Stromal cell of bone marrow (primary cell): ENCODE measurements at places on chromosomes 2 and 18.

DNA sequence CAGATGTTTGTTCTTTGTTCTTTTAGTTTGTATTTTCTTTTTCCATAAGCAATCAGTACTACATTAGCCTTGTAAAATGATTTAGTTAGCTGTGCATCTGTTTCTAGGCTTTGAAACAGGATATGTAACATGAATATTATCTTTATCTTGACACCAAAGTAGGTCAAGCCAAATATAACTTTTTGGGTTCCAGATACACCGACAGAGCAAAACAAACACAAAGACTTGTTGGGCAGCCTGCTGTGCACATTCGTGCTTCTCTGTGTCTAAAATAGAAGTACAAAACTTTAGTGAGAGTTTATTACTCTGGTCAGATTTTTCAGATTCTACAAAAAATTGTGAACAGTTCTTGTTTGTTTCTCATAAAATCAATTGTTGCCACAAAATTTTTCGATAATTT lies 1059.3 kb upstream of the GYPC start:
- DNase-seq = no peak

GRCh38 chr2:16049406-16049805 lies 109.1 kb downstream of the MYCN start:
- DNase-seq = no peak

DNA sequence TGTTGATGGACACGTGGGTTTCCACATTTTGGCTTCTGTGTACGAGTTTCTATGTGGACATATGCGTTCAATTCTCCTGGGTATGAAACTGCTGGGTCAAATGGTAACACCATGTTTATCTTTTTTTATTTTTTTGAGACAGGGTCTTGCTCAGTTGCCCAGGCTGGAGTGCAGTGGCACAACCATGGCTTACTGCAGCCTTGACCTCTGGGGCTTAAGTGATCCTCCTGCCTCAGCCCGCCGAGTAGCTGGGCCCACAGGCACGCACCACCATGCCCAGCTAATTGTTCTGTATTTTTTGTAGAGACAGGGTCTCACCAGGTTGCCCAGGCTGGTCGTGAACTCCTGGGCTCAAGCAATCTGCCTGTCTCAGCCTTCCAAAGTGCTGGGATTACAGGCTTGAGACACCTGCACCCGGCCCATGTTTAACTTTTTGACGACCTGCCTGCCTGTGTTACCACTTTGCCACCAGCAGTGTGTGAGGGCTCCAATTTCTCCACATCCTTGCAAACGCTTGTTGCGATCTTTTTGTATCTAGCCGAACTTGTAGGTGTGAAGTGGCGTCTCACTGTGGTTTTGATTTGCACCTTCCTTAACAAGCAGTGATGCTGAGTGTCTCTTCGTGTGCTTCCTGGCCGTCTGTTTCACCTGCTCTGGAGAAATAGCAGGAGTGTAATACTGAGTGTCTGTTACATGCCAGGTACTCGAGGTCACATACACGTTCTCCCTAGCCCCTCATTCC lies 6.9 kb downstream of the HSBP1L1 start:
- DNase-seq = no peak

DNA sequence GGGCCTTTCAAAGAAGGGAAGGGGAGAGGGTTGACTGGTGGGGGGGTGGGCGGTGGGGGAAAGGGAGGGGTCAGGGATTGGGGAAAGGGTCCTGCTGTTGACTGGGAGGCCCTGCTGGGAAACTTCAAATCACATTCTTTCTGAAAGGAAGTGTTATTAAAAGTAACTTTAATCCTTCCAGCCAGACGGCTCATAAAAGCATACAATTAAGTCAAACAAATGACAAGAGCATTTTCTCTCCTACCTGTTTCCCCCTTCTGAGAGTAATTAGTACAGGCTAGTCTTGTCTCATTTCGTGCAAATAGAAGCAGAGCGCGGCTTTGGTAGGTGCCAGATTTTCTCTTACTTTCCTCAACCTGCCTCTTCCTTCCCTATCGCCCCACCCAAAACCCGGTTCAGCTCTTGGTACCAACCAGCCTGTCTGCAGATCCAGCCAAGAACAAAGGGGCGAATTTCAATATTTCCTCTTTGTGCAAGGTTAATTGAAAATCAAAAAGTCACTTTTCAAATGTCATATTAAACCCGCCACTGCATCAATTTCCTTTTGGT lies 2112.6 kb upstream of the PIK3C3 start:
- DNase-seq = no peak

DNA sequence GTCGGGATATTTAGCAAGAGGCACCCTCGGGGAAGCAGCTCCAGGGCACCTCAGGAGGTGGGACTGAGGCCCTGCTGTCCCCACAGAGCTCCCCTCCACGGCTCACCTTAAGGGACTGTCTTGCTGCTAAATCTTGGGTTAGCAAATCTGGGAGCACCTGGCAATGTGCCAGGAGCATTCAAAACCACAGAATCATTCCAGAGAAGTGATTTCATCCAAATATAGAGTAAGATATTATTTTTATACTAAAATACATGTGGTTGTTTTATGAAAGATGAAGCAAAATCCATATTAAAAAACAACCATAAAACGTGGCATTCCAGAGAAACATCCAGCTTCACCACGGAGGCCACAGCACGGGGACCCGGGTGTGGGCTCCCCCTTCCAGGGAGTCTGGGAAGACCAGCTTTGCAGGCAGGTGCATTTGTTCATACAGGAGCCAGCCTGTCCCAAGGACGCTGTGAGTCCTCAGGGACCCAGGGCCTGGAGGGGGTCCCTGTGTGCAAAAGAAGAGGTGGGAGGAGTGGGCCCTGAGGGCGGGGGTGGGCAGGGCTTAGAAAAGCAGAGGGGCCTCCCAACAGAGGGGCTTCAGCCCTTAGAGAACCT lies 16.3 kb downstream of the HS1BP3 start:
- DNase-seq = no peak

GRCh38 chr2:114631146-114631545 lies 188.7 kb downstream of the DPP10 start:
- no peak for DNase-seq

DNA sequence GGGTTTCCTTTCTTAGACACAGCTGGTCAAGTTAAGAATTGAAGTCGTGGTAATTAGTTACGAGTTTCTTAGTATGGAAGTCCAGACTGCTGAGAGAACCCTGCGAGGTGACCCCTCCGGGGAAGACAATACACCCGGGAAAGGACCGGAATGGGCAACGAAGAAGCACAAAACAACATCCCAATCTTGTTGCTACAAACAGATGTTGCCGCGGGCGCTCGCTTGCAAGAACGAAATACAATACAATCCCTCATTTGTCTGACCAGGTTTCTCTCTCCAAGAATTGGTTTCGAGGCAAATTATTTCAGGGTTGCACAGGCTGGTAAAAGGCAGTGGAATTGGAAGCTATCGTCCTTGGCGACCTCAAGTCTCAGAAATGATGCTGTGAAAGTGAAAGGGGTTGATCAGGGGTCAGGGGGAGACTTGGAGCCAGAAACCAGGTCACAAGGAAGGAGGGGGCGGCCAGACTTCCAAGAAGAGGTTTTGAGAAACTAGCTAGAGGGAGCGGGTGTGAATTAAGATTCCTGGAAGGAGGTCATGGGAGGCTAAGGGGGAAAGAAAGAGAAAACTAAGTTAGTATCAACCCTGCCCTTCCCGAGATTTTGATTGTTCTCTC lies 401.9 kb downstream of the HRH4 start:
- DNase-seq = no peak
